GM13976 (cell line): ENCODE measurements at places on chromosomes 12 and 14.

GRCh38 chr12:85018098-85018497 lies 18.0 kb downstream of the TSPAN19 start:
- DNase-seq = no peak

DNA sequence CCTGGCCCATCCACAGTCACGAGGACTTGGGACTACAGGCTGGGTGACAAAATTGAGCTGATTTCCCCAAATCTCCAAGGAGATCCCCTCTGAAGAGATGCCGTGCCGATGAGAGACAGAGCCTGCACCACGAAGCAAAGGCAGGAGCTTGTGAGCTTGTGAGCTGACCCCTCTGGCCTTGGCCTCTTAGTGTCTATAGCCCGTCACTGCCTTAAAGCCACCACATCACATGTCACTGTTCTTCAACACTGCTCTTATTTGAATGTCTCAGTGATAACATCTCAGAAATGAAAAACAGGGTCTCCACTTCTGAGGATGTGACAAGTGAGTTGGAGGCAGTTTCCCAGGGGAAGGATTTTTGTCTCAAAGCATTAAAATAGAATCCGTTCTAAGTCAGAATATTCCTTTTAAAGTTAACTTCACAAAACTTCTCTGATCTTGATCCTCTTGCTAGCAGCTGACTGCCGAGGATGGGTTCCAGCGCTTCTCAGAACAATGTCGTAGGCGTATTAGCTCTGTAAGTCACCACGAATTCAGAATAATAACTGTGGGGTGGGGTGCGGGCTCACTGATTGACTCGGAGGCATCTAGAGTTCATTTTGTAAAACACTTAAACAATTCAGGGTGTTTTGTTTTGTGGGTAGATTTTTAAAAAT lies 37.5 kb downstream of the CHST11 start:
- DNase-seq = no peak

GRCh38 chr12:49941556-49942511 lies 8.7 kb upstream of the AQP2 start:
- no peak for DNase-seq

- DNase-seq = peak; percentile 78
Observed at GRCh38 chr14:39432619-39433451, 602 bp upstream of the FBXO33 start.

DNA sequence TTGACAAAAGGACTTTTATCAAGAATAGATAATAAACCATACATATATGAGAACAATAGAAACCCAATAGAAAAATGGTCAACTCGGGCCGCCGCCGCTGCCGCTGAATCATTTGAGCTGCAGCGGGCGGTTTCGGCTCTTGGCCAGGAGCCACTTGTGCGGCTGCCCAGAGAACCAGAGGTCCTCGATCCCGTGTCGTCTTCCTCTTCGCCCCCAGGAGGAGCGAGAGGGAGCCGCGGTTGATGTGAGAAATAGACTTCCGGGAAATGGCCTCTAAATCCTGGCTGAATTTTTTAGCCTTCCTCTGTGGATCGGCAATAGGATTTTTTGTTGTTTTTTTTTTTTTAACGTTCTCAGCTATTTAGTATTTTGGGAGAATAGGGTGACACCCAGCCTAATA lies 44.8 kb downstream of the CPSF6 start:
- DNase-seq = peak; percentile 18

- peak; percentile 28 for DNase-seq
Observed at GRCh38 chr14:104895786-104896661, 28.7 kb upstream of the PLD4 start.

DNA sequence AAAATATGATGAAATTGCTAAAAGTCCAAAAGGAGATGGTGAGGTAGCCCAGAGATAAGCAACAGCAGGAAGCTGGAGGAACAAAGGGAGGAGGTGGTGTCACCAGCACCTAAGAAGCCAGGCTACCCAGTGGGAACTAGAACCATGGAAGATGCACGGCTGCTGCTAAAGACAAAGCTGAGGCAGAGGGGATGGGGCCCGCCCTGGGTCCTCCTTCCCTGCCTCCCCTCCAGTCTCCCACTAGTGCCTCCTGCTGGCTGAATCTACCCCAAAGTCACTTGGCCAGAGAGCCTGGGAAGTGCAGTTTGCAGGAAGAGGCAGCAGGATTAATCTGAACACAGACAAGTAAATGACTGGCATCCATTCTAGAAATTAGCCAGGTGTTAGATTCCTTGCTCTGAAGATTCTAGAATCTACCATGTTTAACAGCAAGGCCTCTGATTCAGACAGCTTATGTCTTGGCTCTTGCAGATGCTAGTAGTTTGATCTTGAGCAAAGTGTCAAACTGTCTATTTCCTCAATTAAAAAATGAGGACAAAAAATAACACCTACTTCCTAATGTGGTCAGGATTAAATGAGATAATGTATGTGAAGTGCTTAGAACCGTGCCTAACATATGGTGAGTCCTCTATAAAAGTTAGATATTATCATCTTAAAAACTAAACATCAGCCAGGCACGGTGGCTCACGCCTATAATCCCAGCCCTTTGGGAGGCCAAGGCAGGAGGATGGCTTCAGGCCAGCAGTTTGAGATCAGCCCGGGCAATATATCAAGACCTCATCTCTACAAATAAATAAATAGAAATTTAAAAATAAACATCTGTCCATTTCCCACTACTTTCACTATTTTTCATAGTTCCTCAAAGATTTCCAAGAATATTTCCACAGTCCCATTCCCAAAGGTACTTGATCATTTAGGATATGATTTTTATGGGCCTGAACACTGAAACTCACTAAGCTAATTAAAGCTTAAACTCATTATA lies 5.8 kb upstream of the LRP10 start:
- DNase-seq = no peak

DNA sequence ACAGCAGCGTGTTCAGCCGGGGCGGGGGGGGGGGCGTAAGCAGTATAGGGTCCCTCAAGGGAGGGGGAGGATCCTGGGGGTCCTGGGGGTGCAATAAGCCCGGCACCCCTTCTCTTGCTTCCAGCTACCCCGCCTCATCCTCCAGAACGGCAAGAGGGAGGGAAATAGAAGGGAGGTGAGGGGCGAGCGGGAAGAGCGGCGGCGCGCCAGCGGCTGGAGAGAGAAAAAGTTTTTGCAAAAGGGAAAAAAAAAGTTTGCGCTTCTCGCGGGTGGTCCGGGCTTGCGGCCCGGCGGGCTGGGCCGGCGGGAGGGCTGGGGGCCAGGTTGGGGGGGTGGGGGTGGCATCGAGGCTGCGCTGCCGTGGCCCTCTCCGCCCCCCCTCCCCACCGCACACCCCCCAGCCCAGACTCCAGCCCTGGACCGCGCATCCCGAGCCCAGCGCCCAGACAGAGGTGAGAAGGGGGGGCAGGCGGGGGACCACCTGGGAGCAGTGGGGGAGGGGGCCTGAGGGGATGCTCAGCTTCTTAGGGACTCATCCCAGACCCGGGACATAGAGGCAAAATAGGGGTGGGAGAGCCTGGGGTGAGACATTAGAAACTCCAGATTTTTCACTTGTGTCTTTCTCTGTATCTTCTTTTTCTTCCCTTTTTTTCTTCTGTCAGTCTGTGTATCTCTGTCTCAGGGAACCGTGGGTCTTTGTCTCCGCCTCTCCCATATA lies at the start of gene GLI1:
TSS of gene GLI1 (plus strand) at position 36 of the 718 bp plus-strand sequence. CDS start 3,907 bp downstream, outside the sequence.
- DNase-seq = peak; percentile 69

DNA sequence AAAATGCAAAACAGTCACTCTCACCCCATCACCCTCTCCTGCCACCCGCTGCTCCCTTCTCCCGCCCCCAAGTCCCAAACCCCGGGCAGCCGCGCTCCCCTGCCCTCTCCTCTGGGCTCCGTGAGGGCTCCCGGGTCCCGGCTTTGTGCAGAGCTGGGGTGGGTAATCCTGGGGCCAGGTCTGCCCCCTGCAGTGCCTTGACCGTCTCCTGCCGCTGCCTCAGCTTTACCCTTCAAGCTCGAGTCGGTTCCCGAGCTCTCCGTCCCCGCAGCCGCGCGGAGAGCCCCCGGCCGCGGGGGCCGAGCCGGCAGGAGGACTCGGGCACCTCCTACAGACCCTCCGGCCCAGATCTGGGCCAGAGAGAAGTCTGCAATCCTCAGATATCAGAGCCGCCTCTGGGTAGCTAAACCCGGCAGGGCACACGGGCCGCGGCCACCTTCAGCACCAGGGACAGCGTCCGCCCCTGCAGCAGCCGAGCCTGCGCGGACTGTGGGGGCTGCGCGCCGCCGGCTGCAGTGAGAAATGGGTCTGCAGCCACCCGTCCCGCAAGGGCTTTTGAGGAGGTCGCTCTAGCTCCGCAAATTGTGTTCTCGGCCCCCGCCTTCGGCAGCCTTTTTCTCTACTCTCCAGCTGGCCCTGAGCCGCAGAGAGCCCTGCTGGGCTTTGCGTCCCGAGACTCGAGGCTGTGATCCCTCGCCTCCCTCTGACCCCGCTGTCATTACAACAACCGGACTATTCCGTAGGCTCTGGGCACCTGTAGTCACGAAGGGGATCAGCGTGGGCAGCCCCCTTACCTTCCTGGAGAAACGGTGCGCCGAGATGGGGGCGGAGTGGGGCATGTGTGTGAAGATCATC lies 1.2 kb downstream of the PRMT8 start:
- peak; percentile 87 for DNase-seq

GRCh38 chr12:114476159-114476558 lies 70.2 kb upstream of the TBX5 start:
- no peak for DNase-seq

DNA sequence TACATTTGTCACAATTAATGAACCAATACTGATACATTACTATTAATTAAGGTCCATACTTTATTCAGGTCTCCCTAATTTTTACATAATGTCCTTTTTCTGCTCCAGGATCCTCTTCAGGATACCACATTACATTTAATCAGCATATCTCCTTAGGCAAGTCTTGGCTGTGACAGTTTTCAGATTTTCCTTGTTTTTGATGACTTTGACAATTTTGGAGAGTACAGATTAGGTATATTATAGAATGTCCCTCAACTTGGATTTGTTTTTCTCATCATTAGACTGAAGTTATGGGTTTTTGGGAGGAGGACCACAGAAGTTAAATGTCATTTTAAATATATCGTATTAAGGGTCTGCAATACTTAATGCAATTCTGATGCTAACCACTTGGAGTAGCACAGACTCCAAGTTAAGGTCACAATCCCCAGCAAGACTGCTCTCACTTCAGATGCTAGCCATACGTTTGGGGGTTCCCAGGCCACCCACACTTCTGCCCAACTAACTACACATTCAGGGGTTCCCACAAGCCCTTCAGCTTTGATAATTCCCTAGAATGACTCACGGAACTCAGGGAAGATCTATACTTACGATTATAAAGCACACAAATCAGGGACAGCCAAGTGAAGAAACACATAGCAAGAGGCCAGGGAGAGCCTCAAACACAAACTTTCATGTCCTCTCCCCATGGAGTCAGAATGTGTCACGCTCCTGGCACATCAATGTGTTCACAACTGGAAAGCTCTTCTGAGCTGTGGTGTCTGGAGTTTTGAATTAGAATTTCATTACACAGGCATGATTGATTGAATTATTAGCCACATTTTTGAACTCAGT lies 17.0 kb upstream of the NUBPL start:
- no peak for DNase-seq

GRCh38 chr14:94769391-94770250 lies at the start of gene GSC:
GSC (minus strand) TSS chr14:94770113; CDS start chr14:94770015, 98 bp downstream.
- DNase-seq = no peak

DNA sequence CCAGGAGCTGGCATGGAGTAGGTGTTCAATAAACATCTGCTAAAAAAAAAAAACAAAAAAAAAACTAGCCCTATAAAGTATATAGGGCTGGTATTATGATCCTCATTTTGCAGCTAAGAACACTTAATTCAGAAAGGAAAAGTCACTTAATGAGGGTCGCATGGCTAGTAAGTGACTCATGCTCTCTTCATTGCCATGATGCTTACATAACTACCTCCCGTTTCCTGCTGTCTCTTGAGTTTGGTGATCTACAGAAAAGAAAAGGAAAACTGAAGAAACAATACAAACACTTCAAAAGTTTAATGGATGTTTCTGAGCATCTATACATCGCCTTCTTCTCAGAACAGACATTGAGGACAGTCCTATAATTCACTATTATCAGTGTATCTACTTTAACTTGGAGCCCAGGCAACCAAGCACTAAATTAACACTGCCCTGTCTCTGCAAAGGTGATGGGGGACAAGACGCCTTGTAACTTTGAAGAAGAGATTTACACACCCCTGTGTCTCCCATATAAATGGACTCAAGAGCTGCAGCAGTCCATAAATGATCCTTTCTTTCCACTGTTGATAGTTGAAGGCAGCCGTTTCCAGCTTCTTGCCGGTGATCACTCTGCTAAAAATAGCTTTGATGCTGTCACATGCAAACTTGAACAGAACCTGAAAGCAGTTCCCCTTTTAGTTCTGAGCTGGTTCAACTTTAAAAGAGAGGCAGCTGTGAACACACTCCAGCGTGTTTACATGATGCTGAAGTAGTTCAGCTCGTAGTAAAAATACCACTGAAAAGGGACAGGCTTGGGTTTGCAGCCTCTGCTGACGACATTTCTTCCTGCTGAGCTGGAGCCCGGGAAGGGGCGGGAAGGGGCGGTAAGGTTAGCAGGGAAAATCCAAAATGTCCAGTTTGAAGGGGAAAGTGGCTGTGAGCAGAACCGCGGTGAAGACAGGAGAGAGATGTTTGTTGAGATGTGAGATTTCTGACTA lies 113.3 kb downstream of the FOXN3 start:
- DNase-seq = peak; percentile 65

DNA sequence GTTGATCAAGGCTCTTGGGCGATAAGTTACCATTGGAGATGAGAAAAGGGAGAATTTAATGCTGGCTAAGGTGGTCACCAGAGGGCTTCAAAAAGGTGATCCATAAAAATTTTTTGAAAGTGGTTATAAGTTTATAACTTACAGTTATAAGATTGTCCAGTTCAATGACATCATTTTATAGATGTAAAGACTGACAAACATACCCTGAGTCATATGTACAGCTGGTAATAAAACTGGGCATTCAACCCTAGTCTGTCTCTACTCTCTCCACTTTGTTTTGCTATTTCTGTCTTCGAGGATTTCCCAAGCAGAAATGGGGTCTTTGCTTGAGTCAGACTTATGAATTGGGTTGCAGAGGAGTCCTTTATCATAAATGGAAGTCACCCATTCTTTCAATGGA lies 454.0 kb downstream of the SOX5 start:
- no peak for DNase-seq

- DNase-seq = no peak
Observed at GRCh38 chr14:51419685-51420084, 179.6 kb downstream of the TMX1 start.

GRCh38 chr12:121580959-121581685 lies at the start of gene KDM2B:
KDM2B (minus strand) TSS chr12:121581023; CDS start chr12:121580911, 112 bp downstream.
- no peak for DNase-seq

GRCh38 chr12:122097584-122097926 lies 19.0 kb downstream of the MLXIP start:
- DNase-seq = no peak
